ENCODE measurements at places on chromosomes 16 and 17.

- no peak for DNase-seq
Observed at GRCh38 chr17:62998665-62999393, 32.8 kb downstream of the TANC2 start.

- DNase-seq, result no peak
Observed at GRCh38 chr16:85754413-85754812, 3.5 kb upstream of the C16orf74 start.

DNA sequence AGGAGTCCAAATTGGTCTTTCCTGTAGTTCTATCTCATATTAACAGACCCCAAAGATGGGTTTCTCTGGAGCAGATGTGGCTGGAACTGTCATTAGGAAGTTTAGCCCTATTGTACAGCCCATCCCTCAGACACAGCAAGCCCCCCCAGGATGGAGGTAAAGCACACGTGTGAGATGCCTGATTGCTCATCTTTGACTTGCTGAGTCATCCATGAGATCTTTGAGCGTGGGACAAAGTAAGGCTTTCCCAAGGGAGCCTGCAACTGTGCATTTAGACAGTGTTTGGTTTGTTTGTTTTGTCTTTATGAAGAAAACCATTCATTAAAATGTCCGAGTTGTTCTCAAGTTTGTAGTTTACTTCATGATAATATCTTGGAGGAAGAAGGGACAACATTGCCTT, 145.3 kb upstream of the CDH13 start:
- DNase-seq, result no peak

- DNase-seq, result no peak
Observed at GRCh38 chr16:75486676-75487313, 8.4 kb downstream of the CHST6 start.

GRCh38 chr16:26118575-26118974, 426.8 kb downstream of the HS3ST4 start:
- no peak for DNase-seq

- no peak for DNase-seq
Observed at GRCh38 chr17:42459256-42459800, 650 bp downstream of the ATP6V0A1 start.

DNA sequence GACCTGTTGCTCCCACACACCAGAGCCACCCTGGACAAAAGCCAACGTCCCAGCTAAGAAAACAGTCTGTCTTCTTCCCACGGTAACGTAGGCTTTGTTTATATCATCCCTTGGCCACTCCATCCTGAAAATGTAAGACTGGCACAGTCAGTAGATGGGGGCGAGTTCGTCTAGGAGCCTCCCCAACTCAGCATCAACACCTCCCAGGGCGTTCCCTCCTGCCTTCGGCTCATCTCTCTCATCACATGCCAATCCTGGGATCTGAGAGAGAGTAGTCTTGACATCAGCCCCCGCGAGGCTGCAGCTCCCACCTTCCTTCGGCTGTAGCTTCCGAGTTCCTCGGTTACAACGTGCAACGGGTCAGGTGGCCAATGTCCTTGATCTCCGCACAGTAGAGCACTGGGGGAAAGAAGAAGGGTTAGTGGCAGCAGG, 894 bp downstream of the RNF227 start:
- DNase-seq, result no peak

DNA sequence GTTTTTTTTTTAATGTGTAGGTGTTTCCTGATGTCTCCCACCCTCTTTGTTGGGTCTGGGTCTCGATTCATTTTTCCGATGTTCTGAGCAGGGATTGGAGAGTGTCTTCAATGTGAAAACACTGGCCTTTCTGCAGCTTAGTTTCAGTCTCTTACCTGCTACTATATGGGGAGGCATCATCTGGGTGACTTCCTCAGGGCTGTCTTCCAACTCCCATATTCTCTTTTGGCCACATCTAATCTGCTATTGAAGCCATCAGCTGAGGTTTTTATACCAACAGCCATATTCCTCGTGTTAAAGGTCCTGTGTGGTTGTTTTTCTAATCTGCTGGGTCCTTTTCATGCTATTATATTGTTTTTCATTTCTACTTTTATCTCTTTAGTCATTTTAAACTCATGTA, 13.2 kb upstream of the SSTR5 start:
- no peak for DNase-seq
